Spinal cord (tissue), 10 donors: ENCODE measurements at places on chromosomes 2 and 18. TPM values are rescaled to one million over a fixed set of nuclear protein-coding genes. Genes with fewer than 3 reads are reported as not detected.
A peak's percentile ranks its signal among the peaks of the same experiment; 100 is the strongest.

- peaks cover 8% of the 10 kb centered on the region for H3K4me1 ChIP-seq
- no peak overlapping the region for H3K4me3 ChIP-seq
- H3K27ac ChIP-seq = no peak overlapping the region
- H3K36me3 ChIP-seq = no peaks in the 10 kb centered on the region
Measured at GRCh38 chr2:39622860-39623259, 42.9 kb upstream of the TMEM178A start.

GRCh38 chr2:124683536-124684428 is 658.7 kb downstream of the CNTNAP5 start:
- no peaks in the 10 kb centered on the region for H3K36me3 ChIP-seq
- no peaks in the 10 kb centered on the region for H3K27me3 ChIP-seq
- DNase-seq = peak; percentile 1
- H3K4me3 ChIP-seq = no peak overlapping the region

DNA sequence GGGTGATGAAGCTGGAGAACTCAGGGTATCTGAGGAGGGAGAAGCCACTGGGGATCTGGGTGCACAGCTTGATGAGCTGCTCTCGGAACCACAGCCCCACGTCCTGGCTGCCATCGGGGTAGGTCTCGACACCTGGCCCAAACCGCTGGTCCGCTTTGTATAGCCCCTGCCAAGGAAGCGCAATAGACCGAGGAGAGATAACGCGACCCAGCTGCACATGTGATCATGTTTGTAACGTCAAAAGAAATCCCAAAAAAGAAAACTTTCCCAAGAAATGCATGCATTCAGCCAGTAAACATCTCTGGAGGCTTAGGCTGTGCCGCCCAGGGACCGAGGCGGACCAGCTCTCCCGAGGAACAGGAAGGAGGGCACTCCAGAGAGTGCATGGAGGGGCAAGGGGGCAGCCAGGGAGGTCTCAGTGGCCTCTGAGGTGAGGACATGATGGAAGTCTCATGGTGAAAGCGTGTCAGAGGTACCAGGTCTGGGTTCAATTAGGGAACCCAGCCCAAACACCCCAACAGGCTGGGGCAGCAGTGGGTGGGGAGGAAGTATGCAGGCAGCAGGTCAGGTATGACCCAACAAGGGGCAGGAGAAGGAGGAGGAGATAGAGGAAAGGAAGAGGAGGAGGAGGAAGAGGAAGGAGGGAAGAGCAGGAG is 28.3 kb downstream of the ANKMY1 start:
- no peaks in the 10 kb centered on the region for H3K4me1 ChIP-seq
- no peak for DNase-seq
- H3K27ac ChIP-seq = no peak overlapping the region
- peaks cover 47% of the 10 kb centered on the region for H3K36me3 ChIP-seq
- no peak overlapping the region for H3K4me3 ChIP-seq
- H3K27me3 ChIP-seq = no peaks in the 10 kb centered on the region

GRCh38 chr18:75344161-75344560 is 83.3 kb downstream of the SMIM21 start:
- H3K27me3 ChIP-seq = peaks cover 2% of the 10 kb centered on the region
- DNase-seq = no peak
- H3K27ac ChIP-seq = no peak overlapping the region
- H3K4me3 ChIP-seq = no peak overlapping the region

The LINC00305 gene
- not detected for total RNA-seq

The MPPE1 gene
- 41.2 TPM for total RNA-seq

GRCh38 chr18:5618047-5618688 is 74.4 kb upstream of the EPB41L3 start:
- no peak overlapping the region for H3K4me3 ChIP-seq
- no peaks in the 10 kb centered on the region for H3K27me3 ChIP-seq
- DNase-seq = no peak
